ENCODE measurements at places on chromosomes 5 and 9.
A peak's percentile ranks its signal among the peaks of the same experiment; 100 is the strongest.

DNA sequence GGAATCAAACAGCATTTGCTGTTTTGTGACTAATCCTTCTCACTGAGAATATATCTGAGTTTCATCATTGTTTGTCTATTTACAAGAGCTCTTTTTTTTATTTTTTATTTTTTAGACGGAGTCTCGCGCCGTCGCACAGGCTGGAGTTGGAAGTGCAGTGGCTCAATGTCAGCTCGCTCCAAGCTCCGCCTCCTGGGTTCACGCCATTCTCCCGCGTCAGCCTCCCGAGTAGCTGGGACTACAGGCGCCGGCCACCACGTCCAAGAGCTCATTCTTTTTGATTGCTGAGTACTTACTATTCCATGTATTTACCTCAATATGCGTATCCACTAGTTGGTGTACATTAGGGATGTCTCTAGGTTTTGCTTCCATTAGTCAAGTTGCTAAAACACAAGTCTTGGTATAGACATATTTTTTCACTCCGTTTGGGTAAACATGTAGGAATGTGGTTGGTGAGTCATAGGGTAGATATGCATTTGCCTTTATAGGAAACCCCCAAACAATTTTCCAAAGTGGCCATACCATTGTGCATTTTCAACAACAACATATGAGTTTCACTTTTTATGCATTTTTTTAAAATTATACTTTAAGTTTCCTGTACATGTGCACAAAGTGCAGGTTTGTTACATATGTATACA is 1005.0 kb upstream of the CDH10 start:
- no peak for DNase-seq

- DNase-seq: no peak
Measured at GRCh38 chr5:669111-669841, 23.9 kb downstream of the TPPP start.

DNA sequence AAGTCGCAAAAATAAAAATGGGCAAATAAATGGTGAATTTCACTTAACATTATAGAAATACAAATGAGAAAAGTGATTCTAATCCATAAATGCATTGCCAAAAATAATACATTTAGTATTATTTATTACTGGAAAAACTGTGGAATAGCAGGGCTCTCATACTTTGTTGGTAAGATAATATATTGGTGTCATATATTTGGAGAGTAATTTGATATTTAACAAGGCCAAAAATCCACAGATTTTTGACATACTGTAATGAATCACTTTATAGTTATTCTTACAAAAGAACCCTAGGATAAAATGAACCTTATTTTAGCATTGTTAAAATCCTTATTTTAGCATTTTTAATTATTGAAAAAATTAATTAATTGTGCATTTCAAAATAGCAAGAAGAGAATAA is 397.2 kb upstream of the DAB2 start:
- no peak for DNase-seq

DNA sequence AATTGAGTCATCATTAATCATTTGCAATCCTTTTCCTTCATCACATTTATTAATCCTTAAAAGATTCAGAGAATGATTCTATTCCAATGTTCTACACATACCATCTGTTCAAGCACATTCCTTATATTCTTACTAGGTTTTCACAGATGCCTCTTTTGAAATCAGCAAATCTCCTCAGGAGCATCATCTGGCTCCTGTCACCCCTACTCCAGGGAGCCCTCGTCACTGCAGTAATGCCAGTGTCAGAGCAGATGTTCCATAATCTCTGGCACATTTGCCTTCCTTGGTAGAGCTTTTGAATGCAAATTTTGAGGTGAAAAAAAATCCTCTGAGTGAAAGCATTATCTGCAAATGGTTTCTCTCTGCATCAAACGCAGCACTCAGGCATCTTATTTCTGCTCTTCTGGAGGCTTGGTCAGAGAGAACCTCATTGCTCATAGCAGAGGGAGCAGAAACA is 7.6 kb upstream of the KCNV2 start:
- no peak for DNase-seq

DNA sequence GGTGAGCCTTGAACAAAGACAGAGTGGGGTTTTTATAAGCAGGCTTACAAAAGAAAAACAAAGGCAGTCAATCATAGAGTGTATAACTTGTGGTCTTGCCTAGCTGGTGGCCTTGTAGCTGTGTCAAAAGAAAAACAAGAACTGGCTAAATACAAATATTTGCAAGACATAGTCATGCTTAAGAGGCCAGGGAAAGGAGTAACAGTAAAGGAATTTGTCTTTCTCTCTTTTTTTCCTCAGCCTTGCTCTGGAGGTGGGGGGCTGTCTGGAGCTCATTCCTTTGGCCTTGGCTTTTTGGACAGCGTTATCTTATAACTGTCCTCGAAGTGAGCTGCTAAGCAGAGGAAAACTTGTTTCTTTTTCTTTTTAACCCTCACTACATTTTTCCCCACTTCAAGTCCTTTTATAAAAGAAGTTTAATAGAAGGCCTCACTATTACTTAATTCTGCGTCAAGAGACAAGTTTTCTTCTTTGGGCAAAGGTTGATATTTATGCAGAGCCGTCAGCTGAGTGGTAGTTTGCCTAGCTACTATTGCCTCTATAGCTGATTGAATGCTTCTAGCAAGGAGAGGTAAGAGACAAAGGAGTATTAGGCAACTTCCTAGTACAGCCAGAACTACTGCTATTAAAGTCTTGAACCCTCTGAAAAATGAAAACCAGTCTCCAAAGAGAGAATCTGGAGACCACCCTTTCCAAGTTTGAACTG is 14.3 kb downstream of the CEL start:
- peak; percentile 71 for DNase-seq

DNA sequence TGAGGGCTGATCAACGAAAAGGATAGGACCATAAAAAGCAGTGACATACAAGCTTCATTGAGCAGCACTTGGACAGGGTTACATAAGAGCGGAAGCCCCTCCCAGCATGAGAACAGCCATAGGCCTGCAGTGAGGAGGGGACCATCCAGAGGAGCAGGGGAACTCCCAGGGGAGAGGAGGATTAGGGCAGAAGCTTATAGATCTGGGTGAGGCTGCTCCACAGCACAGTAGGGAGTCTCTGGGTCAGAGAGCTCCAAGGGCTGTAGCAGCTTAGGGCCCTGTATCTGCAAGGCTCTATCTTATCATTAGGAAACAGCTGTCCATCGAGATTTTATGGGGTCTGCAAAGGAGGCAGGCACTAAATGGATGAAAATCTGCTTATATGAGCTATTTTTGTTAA is 186.6 kb downstream of the DOCK8 start:
- DNase-seq: no peak

Measured in GM04503 (cell line).